Stimulated activated CD4-positive, alpha-beta T cell treated with anti-CD3 and anti-CD28 coated beads, Interleukin-1b, Interleukin-23, amount 100 ng/mL, for 4 hours (primary cell): ENCODE measurements at places on chromosomes 7 and 10.

DNA sequence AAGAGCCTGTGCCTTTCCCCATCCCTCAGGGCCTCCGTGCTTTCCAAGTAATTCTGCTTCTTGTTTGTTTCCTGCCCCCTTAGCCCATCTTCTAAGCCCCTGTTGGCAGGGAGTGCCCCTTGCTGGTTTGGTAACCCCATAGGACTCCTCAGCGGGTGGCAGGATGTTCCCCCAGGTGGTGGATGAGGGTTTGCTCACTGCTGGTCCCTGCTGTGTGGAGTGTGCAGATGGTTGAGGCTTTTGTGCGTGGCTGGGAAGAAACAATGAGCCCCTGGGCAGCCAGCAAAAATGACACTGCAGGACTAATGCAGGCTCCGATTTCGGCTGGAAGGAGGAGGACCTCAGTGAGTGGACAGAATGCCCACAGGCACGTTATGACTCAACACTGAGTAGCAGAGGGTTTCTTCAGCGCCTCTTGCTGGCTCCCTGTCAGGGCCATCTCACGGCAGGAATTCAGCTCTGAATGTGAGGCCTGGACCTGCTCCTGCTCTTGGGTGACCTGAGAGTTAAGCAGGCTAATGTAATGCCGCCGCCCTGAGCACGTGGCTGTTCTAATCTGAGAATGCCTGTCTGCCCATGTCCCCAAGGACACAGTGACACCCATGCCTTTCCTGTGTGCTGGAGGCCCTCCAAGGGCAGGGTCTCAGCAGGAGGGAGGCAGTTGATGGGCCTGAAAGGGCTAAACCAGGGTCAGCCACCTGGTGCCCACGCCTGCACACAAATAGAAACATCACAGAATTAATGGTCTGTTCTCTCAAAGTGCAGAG lies 16.6 kb downstream of the BAG3 start:
- DNase-seq, result no peak

DNA sequence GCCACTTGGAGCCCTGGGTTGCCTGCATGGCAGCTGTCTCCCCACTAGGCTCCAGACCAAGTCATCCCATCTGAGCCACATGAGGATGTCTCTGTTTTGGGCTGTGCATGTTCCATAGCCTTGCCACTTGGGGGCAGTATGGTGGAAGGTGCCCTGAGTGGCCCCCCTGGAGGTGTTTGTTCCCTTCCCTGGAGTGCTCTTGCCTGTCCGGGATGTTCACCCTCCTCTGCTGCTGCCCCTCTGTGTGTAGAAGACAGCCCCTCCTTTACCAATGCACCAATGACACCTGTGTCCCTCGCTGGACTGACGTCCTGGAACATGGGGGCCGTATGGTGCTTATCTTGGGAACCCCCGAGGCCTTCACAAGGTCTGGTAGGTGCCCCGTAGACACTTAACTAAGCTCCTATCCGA lies 100.2 kb downstream of the ACTR3B start:
- DNase-seq, result no peak

GRCh38 chr10:110498087-110498981 lies 627 bp downstream of the DUSP5 start:
- peak; percentile 54 for DNase-seq

- no peak for DNase-seq
These were observed 101.5 kb upstream of the IMMP2L start for GRCh38 chr7:111663771-111664170.
